ENCODE measurements at places on chromosomes 4 and X. TPM values are rescaled to one million over a fixed set of nuclear protein-coding genes. Genes with fewer than 3 reads are reported as not detected.

The FRMPD4 gene
- polyA plus RNA-seq, result not detected

The FAM9C gene
- not detected for polyA plus RNA-seq

The SOWAHB gene
- 0.88 TPM for polyA plus RNA-seq

The PLS3 gene
- polyA plus RNA-seq, result 241 TPM

The GLRB gene
- polyA plus RNA-seq, result 6.5 TPM

The SUPT20HL1 gene
- not detected for polyA plus RNA-seq

The HPGDS gene
- polyA plus RNA-seq, result 11.3 TPM

The PABPC1L2B gene
- polyA plus RNA-seq, result not detected

The SORCS2 gene
- polyA plus RNA-seq, result 1.4 TPM

The TLR1 gene
- polyA plus RNA-seq, result 1.1 TPM

The XPNPEP2 gene
- polyA plus RNA-seq, result 5.5 TPM

The HELT gene
- polyA plus RNA-seq, result not detected

The TRAM1L1 gene
- polyA plus RNA-seq, result 1.3 TPM

The PCDH18 gene
- 1.6 TPM for polyA plus RNA-seq

The RGN gene
- 56.9 TPM for polyA plus RNA-seq

The BEND4 gene
- polyA plus RNA-seq, result not detected

The THAP6 gene
- 9.2 TPM for polyA plus RNA-seq

The AIFM1 gene
- polyA plus RNA-seq, result 17.0 TPM

The PPBP gene
- not detected for polyA plus RNA-seq

The TMSB4X gene
- 17,543 TPM for polyA plus RNA-seq

The AFM gene
- polyA plus RNA-seq, result not detected

The TMEM271 gene
- polyA plus RNA-seq, result not detected

The GAGE12E gene
- not detected for polyA plus RNA-seq

The IL21 gene
- polyA plus RNA-seq, result not detected

The PLAC8 gene
- polyA plus RNA-seq, result 3.2 TPM

The GPR173 gene
- under 0.01 TPM for polyA plus RNA-seq

The GAB1 gene
- 10.5 TPM for polyA plus RNA-seq

Data from aorta (tissue), 5 donors.